ENCODE measurements at places on chromosomes 6 and 20. TPM values are rescaled to one million over a fixed set of nuclear protein-coding genes. Genes with fewer than 3 reads are reported as not detected.
A peak's percentile ranks its signal among the peaks of the same experiment; 100 is the strongest.

- DNase-seq: no peak
These were observed 17.7 kb upstream of the ADGRF4 start for GRCh38 chr6:47680724-47681123.

DNA sequence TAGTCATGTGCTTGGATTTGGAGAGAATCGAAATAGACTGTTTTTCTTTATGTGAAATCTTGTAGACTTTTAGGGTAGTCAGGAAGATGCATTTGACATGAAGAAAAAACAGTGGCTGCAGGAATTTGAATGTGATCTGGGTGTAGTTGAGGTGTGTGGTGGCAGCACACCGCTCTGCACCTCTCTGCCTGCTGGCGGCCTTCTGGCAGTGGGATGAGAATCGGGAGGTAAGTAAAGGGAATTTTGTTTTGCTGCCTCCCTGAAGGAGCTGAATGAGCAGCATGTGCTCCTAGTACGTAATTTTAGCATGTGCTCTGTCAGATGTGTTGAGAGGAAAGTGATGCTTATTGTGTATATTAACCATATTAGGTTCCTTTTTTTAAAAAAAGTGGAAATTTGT is 3.2 kb downstream of the TPD52L2 start:
- no peak for DNase-seq

- DNase-seq: no peak
These were observed 22.8 kb downstream of the PANK2 start for GRCh38 chr20:3911956-3912355.

- peak; percentile 19 for DNase-seq
These were observed 2.7 kb downstream of the BCAS1 start for GRCh38 chr20:54067606-54068174.

DNA sequence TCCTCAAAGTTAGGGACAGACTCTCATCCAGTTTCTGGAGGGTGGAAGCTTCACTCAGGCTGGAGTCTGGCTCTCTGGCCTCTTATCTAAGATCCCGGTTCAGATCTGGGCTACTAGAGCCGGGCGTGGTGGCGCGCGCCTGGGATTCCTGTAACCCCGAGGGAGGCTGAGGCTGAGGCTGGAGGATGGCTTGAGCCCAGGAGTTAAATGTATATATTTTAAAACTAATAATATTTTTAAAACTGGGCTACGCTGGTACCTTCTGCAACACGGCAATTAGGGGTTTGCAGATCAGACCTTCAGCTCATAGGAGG is 710 bp upstream of the ZNF343 start:
- no peak for DNase-seq

BPI gene
- total RNA-seq: 0.29 TPM

- peak; percentile 41 for DNase-seq
These were observed 10.2 kb upstream of the BEND6 start for GRCh38 chr6:56944661-56945060.

DNA sequence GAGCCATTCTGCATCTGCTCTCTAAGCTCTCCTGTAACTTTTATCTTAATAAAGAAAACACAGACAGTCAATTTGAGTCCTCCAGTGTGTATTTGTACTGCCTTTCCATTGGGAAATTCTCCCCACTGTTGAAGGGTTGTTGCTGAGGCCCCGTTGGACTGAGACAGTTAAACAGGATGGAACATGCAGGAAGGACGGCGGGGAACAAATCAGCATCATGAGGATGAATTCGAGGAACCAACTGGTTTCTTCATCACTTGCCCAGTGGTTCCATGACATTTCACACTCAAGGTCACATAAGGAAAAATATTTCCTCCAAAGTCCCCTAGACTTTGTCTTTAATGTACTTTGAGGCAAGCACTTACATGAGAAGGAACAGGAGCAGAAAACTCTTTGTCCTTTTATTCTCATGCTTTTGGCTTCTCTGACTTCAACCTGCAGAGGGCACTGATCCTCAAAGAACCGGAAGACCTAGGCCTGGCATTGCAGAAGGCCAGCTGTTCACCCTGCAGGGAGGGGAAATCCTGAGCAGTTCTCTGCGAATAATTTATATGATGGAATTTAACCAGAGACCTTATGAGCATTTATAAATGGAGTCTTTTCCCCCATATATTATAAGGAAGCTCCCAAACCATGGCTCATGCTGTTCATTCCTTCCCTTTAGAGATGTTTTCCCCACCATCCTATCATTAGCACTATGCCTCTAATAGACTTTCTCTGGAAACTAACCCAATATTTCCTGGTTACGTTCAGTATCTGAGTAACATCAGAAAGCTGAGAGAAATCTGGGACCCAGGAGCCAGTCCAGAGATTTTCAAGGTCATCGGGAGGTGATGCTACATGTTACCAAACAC is 55.2 kb upstream of the ADGRF1 start:
- peak; percentile 89 for DNase-seq

DNA sequence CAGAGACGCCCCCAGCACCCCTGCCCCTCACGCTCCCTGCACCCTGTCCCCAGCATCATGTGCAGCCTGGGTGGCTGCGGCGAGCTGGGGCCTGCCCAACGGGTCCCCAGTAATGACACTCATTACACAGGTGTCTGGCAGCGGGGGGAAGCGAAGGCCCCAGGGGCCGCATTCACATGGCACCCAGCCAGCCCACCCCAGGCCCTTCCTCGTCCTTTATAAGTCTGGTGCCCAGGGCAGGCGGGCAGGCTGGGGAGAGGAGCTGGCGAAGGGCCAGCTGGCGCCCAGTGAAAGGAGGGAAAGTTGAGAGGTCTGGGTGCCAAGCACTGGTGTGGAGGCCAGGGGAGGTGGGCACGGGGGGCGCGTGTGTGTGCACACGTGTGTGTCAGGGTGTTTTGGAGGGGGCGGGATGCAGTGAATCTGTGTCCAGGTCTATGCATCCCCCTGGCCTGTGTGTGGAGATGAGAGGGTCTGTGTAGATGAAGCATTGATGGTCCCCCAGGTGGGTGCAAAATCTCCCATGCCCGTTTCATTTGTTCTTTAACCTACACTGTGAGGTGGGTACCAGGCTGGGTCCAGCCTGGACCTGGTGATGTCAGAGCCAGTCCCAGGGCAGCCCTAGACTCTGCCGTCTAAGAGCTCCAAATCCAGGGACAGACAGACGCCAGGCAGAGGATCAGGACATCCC is 105.3 kb downstream of the CEBPB start:
- no peak for DNase-seq

All from RPMI7951 (cell line).